Activated CD4-positive, alpha-beta T cell treated with anti-CD3 and anti-CD28 coated beads, Interleukin-2, amount 50 U/mL, for 16 hours (primary cell): ENCODE measurements at places on chromosomes 16 and 17.

DNA sequence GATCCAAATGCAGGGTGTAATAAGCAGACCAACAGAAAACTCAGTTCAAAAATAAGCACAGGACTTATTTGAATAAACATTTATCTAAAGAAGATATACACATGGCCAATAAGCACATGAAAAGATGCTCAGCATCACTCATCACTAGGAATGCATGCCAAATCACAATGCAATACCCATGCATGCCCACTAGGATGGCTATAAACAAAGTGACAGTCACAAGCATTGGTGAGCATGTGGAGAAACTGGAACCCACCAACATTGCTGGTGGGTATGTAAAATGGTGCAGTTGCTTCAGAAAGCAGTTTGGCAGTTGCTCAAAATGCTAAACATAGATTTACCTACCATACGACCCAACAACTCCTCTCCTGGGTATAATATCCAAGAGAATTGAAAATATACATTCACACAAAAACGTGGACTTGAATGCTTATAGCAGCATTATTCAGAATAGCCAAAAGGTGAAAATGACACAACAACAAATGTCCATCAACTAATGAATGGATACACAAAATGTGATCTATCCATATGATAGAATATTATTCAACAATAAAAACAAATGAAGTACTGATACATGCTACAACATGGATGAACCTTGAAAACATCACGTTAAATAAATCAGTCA is 20.1 kb downstream of the UBE2O start:
- DNase-seq: no peak

DNA sequence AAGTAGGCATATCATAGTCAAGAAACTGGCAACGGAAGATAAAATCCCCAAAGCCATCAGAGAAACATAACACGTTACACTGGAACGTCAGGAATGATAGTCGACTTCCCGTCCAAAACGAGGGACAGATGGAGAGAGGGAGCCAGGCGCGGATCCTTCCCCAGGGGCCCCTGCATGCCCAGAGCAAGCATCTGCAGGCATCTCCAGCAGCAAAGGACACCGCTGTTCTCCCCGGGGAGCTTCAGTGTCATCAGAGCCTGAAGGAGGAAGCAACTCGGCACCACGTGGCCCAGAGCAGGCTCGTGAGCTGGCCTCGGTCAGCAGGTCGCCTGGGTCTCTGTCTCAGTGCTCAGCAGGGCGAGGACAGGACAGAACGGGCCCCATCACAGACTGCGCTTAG is 50.1 kb downstream of the LMF1 start:
- DNase-seq: no peak

- DNase-seq: no peak
Measured at GRCh38 chr17:72527789-72528188, 407.0 kb downstream of the SOX9 start.

DNA sequence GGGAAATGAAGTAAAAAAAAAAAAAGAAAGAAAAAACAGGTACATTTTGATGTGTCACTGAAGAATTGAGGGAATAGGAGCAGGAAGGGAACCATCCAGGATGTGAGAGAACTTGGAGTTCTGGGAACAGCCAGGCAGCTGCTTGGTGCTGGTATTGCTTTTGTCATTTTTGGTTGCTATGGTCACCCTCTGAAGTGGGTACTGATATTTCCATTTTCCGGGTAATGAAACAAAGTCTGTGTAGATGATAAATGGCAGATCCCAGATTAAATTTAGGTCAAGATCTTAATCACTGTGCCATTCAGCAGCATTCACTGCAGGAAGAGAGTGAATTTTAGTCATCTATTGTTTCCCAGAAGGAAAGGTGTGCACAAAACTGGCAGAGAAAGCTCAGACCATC is 93.6 kb downstream of the ABCA8 start:
- no peak for DNase-seq

GRCh38 chr16:56345406-56346050 is 79.8 kb downstream of the AMFR start:
- DNase-seq: no peak

GRCh38 chr16:28524681-28525171 is 14.0 kb downstream of the NUPR1 start:
- DNase-seq: no peak

- no peak for DNase-seq
Measured at GRCh38 chr17:73550556-73550955, 93.7 kb downstream of the SDK2 start.

GRCh38 chr16:351804-352520 is 561 bp downstream of the AXIN1 start:
- no peak for DNase-seq

DNA sequence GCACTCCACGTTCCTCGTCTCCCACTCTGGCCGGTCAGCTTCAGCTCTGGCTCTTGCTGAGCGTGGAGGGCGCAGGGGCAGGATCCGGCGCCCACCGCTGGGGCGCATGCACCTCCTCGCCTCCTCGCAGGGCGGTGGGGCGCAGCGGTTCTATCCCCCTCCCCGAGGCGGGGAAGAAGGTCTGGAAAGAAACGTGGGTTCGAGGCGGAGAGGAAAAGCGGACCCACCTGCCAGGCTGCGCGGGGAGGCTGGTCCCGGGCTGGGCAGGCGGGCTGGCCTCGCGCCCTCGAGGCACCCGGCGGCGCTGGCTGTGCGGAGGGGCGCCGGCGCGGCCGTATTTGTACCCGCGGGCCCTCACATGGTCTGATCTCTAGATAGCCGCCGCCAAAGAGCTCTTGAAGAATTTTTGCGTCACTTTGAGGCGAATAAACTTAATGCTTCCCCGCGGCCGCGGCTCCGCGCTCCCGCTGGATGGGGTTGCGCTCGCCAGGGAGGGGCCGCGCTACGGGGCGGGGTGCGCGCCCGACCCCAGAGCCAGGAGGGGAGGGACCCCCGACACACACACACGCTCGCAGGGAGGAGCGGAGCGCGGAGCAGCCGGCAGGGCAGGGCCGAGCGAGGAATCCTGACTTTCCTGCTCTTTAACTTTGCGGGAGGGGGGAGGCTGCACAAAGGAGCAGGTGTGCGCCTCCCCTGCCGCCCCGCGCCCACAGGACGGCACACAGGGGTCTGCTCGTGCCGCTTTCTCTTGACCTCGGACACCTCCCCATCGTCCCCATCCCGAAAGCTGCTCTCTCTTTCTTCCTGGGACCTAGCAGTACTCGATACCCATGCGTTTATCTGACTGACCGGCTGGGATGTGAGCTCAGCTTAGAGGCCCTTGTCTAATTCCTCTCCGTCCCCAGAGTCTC is at the start of gene SLC6A4:
TSS of gene SLC6A4 (minus strand) at position 312 of the 911 bp plus-strand sequence. CDS start 13,739 bp downstream, outside the sequence.
- no peak for DNase-seq

DNA sequence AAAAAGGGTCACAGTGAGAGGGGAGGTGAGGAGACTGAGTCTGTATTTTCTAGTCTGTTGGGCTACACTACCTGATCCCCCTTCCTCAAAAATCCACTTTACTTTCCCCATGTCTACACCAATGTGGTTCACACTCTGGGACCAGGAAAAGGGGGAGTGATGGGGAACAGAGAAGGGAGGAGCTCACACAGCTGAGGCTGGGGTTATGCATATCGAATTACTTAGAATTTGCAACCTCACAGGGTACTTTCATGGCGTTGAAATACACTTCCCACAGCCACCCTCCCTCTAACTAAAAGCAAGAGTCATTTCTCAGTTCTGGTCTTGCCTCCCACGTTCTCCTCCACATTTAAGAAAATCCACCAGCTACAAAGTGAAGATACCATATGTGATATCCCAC is 14.1 kb downstream of the MAPT start:
- DNase-seq: no peak

DNA sequence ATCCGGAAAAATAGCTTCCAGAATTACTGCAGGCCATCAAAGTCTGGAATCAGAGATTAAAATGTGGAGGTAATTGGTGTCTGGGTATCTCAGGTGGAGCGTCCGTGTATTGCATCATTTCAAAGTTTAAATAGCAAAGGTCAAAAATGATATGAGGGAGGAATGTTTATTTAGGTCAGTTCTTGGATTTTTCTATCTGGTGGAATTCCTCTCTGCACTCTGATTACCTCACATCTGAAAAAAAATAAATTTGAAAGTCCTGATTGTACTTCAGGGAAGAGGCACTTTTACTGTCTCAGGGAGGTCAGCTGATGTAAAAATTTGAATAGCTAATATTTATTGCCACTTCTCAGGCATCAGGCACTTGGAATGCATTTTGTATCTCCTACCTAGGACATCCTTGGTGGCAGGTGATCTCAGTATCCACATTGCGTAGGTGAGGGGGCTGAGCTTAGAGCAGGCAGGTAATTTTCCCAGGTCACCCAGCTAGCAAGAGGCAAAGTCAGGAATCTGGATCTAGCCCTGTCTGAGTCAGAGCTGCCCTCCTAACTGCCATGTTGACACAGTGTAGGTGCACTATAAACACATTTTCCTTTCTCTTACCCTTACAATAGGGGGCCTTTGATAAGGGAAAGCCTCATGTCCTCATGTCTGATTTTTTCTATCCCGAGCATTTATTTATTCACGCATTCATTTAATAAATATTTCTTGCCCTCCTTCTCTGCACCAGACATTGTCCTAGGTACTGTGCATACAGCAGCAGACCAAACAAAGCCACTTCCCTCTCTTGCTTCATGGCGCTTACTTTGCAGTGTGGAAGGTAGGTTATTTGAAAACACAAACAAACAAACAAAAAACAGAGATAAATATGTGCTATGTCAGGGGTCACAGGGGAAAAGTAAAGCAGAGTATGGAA is 454.3 kb downstream of the HAPSTR1 start:
- no peak for DNase-seq

- DNase-seq: no peak
Measured at GRCh38 chr16:87180069-87180468, 137.1 kb downstream of the C16orf95 start.

- DNase-seq: no peak
Measured at GRCh38 chr17:13485327-13485726, 116.4 kb downstream of the HS3ST3A1 start.

DNA sequence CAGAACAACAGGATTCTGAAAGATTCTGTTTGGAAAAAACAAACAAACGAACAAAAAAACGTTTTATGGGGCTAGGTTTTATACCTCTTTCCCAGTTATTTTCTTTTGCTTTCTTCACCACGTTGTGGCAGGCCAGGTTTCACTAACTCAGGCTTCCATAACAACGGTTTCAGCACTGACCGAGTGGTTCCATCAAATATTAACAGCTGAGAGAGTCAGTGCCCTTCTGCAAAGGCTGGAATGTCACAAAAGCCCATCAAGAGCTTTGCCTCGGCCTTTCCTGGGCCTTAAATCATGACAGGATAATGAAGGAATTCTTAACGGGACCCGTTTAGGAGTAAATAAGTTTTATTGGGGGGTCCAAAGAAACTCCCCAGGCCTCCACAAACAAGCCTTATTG is 34.2 kb downstream of the MPHOSPH6 start:
- DNase-seq: no peak
